ENCODE measurements at places on chromosomes 6 and 20. TPM values are rescaled to one million over a fixed set of nuclear protein-coding genes. Genes with fewer than 3 reads are reported as not detected.

DNA sequence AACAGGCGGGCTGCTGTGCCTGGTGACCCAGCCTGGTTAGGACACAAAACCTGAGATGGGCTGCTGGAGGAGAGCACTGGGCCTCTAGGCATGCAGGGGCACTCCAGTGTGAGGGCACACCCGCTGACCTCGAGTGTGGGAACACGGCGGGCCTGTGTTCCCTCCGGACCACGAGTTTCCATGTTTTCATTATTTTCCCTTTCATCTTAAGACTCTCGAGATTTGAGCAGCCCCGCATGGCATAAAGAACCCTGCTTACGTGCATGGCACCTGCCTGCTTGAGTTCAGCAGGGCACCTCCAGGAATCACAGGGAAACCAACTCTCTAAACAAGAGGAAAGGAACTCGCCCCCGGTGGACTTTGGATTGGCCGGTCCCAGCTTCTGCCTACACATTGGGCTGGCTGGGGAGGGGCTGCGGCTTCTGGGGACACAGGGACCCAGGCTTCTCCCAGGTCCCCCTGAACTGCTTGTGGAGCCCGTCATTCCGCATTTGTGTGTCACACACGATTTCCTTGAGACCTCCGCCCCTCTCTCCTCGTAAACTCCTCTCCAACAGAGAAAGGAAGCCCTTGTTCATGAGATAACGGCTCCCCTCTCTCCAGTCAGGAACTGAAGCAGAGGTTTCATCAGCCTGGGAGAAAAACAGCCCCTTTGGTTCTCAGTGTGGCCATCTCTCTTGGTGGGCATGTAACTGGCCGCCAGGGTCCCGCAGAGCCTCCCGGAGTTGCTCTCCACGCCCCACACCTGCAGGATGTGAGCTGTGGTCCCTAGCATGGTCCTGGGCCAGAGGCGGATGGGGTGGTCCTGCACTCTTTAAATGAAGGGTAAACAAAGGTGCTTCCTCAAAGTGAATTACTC lies 181.8 kb downstream of the TTLL2 start:
- DNase-seq: no peak
- H3K27ac ChIP-seq: no peak overlapping the region
- no peak overlapping the region for H3K4me3 ChIP-seq
- H3K36me3 ChIP-seq: no peaks in the 10 kb centered on the region
- no peaks in the 10 kb centered on the region for H3K4me1 ChIP-seq

Gene SGK2
- total RNA-seq: 0.87 TPM

- no peaks in the 10 kb centered on the region for H3K36me3 ChIP-seq
- H3K27me3 ChIP-seq: no peaks in the 10 kb centered on the region
- no peak overlapping the region for H3K27ac ChIP-seq
- DNase-seq: no peak
Observed at GRCh38 chr6:447381-448165, 56.0 kb downstream of the IRF4 start.

Gene CPNE5
- total RNA-seq: 0.84 TPM

Gene PPP1R14C
- not detected for total RNA-seq

GRCh38 chr6:8839626-8840025 lies 404.3 kb upstream of the SLC35B3 start:
- no peaks in the 10 kb centered on the region for H3K4me1 ChIP-seq
- no peak for DNase-seq
- no peak overlapping the region for H3K27ac ChIP-seq
- no peaks in the 10 kb centered on the region for H3K27me3 ChIP-seq

DNA sequence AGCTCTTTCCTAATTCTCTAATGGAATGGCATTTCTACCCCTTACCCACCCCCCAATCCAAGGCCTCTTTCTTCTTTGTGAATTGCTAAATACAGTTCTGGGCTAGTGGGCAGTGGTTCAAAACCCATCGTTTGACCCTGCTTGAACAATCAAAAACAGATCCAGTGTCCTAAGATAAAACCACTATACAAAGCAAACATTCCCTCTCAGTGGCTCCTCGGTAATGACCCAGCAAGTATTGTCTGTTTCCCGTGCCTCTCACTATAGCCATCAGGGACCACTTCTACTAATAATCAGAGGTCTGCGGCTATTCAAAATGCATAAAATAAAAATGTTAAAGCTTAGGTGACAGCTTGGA lies 143.5 kb upstream of the AKAP12 start:
- H3K36me3 ChIP-seq: no peaks in the 10 kb centered on the region
- H3K27ac ChIP-seq: no peak overlapping the region
- no peaks in the 10 kb centered on the region for H3K27me3 ChIP-seq
- no peak for DNase-seq
- no peaks in the 10 kb centered on the region for H3K4me1 ChIP-seq
- no peak overlapping the region for H3K4me3 ChIP-seq

DNA sequence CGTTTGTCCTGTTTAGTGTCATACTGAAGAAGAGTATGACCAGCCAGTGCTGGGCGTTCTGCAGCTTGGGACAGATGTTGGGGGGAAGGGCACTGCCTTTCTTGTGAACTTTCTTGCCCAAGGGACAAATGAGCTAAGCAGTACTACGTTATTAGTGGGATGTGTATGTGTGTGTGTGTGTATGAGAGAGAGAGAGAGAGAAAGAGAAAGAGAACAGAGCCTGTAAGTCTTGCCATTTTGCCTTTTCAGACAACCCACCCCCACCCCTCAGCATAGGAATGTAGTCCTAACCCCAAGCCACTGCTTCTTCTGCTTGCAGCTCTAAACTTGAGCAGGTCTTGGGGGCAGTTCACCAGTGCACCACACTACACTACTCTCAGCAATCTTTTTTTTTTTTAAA lies 45.5 kb downstream of the E2F3 start:
- DNase-seq: no peak
- H3K36me3 ChIP-seq: no peaks in the 10 kb centered on the region
- H3K4me3 ChIP-seq: no peak overlapping the region
- H3K27me3 ChIP-seq: no peaks in the 10 kb centered on the region

Gene SCRT2
- not detected for total RNA-seq

Gene DUSP15
- 39.8 TPM for total RNA-seq

Gene HTR1E
- not detected for total RNA-seq

GRCh38 chr6:113893866-113894265 lies 36.7 kb downstream of the MARCKS start:
- no peak for DNase-seq
- H3K27ac ChIP-seq: no peak overlapping the region
- H3K4me3 ChIP-seq: no peak overlapping the region
- H3K4me1 ChIP-seq: no peaks in the 10 kb centered on the region
- H3K27me3 ChIP-seq: no peaks in the 10 kb centered on the region

GRCh38 chr6:88535306-88535705 lies 369.2 kb upstream of the CNR1 start:
- H3K27me3 ChIP-seq: no peaks in the 10 kb centered on the region
- DNase-seq: no peak

- no peak overlapping the region for H3K27ac ChIP-seq
- no peak for DNase-seq
- H3K36me3 ChIP-seq: no peaks in the 10 kb centered on the region
- no peak overlapping the region for H3K4me3 ChIP-seq
Observed at GRCh38 chr6:22271081-22271480, 25.8 kb downstream of the PRL start.

Gene FAM229B
- total RNA-seq: 18.0 TPM

Measured in tibial nerve (tissue), 4 donors.